CD4-positive, alpha-beta T cell treated with Interferon alpha-2 for 1 hour (primary cell): ENCODE measurements at places on chromosomes 2 and 18.
A peak's percentile ranks its signal among the peaks of the same experiment; 100 is the strongest.

DNA sequence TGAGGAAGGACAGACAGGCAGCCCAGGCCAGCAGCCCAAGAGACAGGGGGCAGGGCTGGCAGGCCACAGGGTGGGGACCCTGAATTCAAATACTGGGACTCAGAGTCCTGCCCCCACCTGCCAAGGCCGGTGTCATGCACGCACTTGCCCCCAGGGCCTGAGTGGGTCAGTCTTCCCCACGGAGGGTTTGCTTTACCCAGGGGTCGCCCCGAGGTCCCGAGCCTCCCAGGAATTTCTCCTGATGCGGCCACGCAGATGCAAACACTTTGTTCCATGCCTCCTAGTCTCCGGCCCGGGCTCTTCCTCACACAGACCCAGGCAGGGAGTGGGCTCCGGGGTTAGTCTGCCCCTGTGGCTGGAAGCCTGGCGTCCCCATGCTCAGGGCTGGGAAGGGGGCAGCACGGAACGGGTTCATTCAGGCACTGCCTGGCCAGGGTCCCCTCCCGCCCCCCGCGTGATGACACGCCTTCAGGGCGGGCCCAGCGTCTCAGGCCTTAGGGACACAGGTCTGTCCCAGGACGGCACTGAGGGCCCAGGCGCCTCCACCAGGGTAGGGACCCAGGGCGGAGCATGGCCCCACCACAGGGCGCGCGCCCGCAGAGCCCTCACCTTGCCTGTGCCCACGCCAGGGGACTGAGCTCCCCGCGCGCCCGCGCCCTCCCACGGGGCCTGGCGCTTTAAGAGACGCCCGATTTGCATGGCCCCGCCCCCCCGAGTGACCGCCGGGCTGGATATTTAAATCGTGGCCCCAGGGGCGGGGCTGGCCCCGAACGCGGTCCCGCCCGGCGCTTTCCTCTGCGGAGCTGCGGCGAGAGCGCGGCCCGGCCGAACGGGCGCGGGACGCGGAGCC, at the start of gene SNED1:
Gene SNED1 (plus strand): TSS at position 763 of the 850 bp plus-strand sequence. CDS start 220 bp downstream, outside the sequence.
- peak; percentile 56 for DNase-seq

GRCh38 chr2:223008956-223009355, 43.0 kb upstream of the KCNE4 start:
- no peak for DNase-seq

GRCh38 chr2:152467677-152468410, 132.9 kb downstream of the FMNL2 start:
- no peak for DNase-seq

DNA sequence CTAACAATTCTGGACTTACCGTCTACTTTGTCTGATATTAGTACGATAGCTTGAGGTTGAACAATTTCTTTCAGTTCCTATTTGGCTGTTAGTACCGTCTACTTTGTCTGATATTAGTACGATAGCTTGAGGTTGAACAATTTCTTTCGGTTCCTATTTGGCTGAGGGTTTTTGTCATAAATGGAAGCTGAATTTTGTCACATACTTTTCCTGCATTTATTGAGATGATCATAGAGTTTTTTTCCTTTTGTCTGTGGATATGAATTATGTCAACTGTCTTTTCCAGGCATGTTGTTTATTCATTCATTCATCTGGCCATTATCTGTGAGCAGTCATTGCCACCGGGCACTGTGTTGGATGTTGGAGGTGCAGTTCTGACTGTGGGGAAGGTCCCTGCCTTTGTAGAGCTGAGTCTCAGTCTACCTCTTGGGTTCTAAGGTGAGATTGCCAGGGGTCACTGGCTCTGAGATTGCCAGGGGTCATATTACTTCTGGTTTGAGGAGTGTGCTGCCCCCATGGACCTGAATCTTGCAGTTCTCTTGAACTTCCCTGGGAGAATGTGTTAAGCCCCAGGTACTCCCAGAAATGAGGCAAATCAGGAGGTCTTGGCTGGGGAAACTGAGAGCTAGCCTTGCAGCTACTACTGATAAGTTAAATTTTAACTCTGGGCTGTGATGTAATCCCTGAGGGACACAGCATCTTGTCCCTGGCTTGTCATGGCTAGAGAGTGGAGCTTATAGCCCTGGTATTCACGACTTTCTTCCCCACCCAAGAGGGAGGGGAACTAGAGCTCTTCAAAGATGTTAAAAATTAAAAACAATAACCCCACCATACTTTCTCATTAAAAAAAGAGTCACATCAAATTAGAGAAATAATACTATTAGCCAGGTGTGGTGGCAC, 89.1 kb upstream of the MBOAT2 start:
- no peak for DNase-seq

- DNase-seq: no peak
Measured at GRCh38 chr2:111710085-111710484, 173.9 kb downstream of the ANAPC1 start.

- no peak for DNase-seq
Measured at GRCh38 chr2:44075541-44075940, 79.8 kb upstream of the LRPPRC start.

DNA sequence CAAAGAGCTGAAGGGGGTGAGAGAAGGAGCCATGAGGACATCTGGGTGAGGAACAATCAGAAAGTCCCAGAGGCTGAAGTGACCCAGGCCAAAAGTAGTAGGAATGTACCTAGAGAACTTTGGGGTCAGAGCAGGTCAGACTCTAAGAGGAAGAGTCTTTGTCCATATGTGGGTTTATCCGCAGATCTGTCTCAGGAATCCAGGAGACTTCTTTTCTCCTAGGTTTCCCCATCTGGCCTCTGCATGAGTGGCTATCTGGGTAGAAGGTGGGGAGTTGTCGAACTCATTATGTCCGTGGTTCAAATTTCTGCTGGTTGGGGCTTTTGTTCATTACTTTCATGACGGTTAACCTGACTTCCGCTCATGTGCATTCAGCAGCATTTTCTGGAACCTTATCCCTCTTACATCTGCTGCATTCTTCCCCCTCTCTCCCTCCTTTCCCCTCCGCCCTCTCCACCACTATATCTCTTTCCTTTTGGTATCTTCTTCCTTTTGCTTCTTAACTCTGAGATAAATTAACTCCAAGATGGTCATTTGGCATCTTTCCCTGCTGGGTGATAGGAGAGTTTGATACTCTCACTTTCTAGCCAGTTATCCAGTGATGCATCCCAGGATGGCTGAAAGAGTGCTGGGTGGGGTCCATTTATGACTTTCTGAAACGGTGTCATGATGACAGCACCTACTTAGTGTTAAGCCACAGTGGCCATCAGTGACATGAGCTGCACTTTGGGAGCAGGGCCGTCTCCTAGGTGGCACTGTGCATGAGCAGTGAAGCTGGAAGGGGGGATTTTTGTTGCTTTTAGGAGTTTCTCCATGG, 2.1 kb downstream of the LIPG start:
- DNase-seq: no peak

GRCh38 chr2:37500031-37500430, 155.6 kb downstream of the QPCT start:
- no peak for DNase-seq

- no peak for DNase-seq
Measured at GRCh38 chr2:11168488-11168887, 13.2 kb downstream of the SLC66A3 start.
